ENCODE measurements at places on chromosomes 2 and 18.

GRCh38 chr2:121663434-121663833 is 14.2 kb upstream of the CLASP1 start:
- no peak overlapping the region for H3K4me3 ChIP-seq
- DNase-seq: no peak
- no peaks in the 10 kb centered on the region for H3K27me3 ChIP-seq

GRCh38 chr2:238106698-238107524 is 6.8 kb downstream of the ESPNL start:
- H3K27ac ChIP-seq: no peak overlapping the region
- DNase-seq: peak; percentile 82
- H3K4me3 ChIP-seq: no peak overlapping the region

DNA sequence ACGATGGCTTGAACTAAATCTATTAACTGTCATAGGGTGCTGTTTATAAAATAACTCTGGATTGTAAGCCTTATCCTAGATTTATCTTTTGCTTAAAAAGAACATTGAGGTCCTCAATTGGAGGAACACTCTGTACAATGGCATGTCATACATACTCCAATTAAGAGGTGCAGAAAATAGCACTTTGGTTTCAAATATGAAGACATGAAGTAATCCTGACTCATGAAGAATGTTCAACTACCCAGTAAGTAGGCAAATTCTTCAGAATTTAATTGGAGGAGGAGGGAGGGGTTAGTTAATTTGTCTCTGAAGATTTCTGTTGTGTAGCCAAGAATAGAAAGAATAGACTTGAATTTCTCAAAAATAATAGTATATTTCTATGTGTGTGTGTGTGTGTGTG is 36.1 kb downstream of the DCC start:
- H3K4me3 ChIP-seq: no peak overlapping the region
- no peaks in the 10 kb centered on the region for H3K4me1 ChIP-seq
- DNase-seq: no peak
- no peak overlapping the region for H3K27ac ChIP-seq
- H3K27me3 ChIP-seq: no peaks in the 10 kb centered on the region

- no peak overlapping the region for H3K27ac ChIP-seq
- H3K36me3 ChIP-seq: no peaks in the 10 kb centered on the region
- no peak overlapping the region for H3K4me3 ChIP-seq
- DNase-seq: no peak
These were observed 29.9 kb downstream of the CREG2 start for GRCh38 chr2:101357376-101357775.

DNA sequence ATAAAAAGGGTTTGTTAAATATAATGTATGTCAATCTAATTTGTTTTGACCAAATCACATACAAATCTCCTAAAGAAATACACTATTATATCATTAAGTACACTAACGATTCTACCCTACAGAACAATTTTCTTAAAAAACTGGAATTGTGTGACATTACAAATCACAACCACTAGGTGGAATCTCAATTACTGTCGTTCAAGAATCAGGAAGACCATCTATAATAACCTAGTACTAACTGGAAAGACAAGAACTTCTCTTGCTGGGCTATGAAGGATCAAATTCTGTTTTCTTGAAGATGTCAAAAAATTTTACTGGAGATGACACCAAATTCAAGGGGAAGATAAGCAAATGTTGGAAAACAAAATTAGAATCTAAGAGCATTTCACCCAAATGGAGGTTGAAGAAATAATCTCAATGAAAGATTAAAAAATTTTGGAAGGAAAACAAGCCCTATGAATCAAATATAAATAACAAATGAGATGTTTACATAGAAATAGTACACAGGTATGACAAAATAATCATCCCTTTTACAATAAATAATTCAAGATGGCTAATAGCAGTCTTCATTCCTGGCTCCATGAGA is 110.9 kb downstream of the STK39 start:
- H3K4me3 ChIP-seq: no peak overlapping the region
- no peak overlapping the region for H3K27ac ChIP-seq
- no peaks in the 10 kb centered on the region for H3K36me3 ChIP-seq
- no peaks in the 10 kb centered on the region for H3K27me3 ChIP-seq
- peaks cover 9% of the 10 kb centered on the region for H3K4me1 ChIP-seq

GRCh38 chr2:38218591-38218991 is 142.6 kb upstream of the CYP1B1 start:
- H3K4me1 ChIP-seq: no peaks in the 10 kb centered on the region
- H3K4me3 ChIP-seq: no peak overlapping the region
- no peak overlapping the region for H3K27ac ChIP-seq
- no peak for DNase-seq

GRCh38 chr18:70028084-70028483 is 80.4 kb upstream of the CD226 start:
- no peak for DNase-seq
- no peaks in the 10 kb centered on the region for H3K27me3 ChIP-seq
- H3K27ac ChIP-seq: no peak overlapping the region
- H3K4me1 ChIP-seq: no peaks in the 10 kb centered on the region

DNA sequence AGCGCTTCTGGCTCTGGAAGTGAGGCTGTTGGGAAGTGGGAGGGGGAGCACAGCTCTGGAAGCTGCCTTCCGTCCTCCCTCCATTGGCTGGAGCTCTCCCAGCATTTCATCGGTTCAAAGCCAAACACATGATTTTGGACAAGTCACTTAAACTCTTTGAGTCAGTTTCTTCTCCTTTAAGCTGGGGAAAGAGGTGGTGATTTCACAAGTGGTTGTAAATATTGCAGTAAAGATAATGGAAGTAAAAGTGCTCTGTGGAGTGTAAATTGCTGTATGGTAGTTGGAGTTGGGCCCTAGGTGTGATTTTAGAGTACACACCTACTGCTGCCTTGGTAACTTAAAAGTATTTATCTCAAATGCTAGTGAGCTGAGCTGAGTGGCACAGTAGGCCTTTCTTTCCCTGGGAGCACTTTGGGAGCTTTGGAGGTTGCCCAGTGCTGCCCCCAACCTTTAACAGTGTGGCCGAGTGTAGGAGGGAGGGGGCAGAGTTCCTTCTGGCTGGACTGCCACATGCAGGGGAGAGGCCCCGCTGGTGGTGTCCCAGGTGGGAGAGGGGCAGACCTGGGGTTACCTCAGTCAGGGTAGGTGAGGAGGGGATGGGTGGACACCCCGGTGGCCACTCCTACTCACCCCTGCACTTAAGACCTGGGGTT is 54.7 kb downstream of the ASAP2 start:
- DNase-seq: no peak
- no peaks in the 10 kb centered on the region for H3K36me3 ChIP-seq
- no peaks in the 10 kb centered on the region for H3K27me3 ChIP-seq
- H3K4me1 ChIP-seq: no peaks in the 10 kb centered on the region
- H3K4me3 ChIP-seq: no peak overlapping the region

GRCh38 chr2:65866148-65866547 is 433.7 kb upstream of the SPRED2 start:
- DNase-seq: no peak
- H3K36me3 ChIP-seq: no peaks in the 10 kb centered on the region
- peaks cover 2% of the 10 kb centered on the region for H3K4me1 ChIP-seq
- no peaks in the 10 kb centered on the region for H3K27me3 ChIP-seq
- H3K4me3 ChIP-seq: no peak overlapping the region

DNA sequence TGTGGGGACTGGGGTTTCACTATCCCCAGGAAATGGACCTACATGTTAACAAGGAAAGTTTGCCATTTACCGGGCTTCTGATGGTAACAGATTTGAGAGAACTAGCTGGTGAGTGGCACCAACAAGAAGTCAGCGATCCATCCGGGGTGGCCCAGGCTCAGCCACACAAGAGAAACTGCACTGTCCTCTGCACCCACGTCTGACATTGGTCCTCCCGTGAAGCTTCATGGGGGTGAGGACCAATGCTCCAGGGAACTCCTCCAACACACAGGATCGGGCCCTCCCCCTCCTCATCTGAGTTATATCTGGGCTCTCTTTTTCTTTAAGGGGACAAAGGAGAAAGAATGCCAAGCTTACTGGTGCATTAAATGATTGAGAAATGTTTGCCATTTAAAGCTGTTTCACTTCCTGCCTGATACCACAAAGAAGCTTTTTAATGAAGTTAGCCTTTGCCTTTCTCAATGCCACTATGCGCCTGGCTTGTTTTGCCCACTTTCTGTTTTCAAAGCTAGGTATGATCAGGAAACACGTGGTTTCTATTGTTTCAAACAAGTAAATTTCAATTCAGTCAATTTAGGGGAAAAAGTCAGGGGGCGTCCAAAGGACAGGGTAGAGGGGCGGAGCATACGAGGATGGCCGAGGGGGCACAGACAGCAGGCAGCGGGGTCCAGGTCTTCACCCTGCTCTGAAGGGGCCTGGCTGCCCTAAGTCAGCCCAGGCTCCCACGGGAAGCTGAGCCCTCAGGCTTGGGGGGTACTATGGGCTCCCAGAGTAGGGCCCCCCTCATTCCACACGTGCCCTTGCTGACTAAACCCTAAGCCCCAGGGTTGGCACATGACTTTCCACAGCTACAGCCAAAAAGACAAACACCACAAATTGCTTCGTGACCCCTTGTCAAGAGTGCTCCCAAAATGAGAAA is 204.0 kb upstream of the ID2 start:
- H3K4me3 ChIP-seq: no peak overlapping the region
- no peaks in the 10 kb centered on the region for H3K36me3 ChIP-seq
- H3K4me1 ChIP-seq: no peaks in the 10 kb centered on the region
- H3K27me3 ChIP-seq: no peaks in the 10 kb centered on the region

DNA sequence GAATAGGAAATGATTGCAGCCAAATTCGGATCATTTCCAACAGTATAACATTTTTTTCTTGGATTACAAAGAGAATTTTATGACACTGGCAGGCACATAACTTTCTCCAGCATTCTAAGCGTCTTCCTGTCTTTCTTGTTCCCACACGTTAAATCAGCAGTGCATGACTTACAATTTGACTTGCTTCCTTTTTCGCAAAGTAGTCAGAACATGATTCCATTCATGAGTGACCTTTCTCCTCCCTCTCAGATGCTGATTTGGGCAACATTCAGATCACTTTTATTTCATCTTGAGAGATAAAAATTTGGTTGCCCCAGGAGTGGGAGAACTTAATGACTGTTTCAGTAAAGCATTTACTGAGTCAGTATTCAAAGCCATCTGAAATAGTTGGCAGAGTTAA is 858.7 kb upstream of the ACVR2A start:
- H3K4me1 ChIP-seq: no peaks in the 10 kb centered on the region
- peaks cover 4% of the 10 kb centered on the region for H3K36me3 ChIP-seq
- H3K27ac ChIP-seq: no peak overlapping the region
- H3K27me3 ChIP-seq: no peaks in the 10 kb centered on the region
- no peak overlapping the region for H3K4me3 ChIP-seq

DNA sequence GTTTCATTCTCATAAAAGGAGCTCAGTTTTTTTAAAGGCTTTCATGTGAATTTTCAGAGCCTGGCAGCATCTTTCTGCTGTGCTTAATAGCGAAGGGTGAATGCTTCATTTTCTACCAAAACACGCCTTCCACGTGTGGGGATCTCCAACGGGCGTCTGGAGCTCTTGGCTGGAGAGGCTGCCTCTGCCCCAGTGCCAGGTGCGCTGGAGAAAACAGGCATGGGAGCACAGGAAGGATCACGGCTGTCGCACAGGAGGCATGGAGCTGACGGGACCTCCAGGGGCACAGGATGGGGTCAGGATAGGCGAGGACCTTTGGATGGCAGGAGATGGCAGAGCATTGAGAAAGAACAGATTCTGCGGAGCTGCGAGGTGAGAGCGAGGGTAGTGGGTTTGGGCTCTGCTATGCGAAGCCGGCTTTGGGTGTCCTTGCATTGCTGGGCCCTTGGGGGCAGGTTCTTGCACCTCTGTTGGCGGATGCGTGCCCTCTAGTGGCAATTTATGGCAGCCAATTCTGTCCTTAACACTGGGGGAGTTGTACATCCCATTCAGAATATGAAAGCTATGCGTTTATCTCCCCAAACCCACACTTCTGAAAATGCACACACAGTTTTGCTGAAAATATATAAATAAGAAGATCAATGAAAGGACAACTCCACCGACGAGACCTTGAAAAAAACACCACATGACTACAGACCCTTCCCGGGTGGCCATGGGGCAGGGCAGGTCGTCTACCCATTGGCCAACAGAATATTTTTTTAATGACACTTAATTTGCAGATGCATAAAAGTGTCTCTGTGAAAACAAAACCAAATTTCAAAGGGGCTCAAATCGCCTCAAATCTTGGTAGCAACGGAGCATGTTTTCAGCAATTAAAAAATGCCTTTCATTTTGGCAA is 90.4 kb upstream of the SLC35G4 start:
- H3K27me3 ChIP-seq: no peaks in the 10 kb centered on the region
- peak overlapping the region; percentile 58 for H3K4me3 ChIP-seq
- peak; percentile 86 for DNase-seq
- H3K36me3 ChIP-seq: no peaks in the 10 kb centered on the region
- no peaks in the 10 kb centered on the region for H3K4me1 ChIP-seq
- no peak overlapping the region for H3K27ac ChIP-seq

- H3K27me3 ChIP-seq: peaks cover 68% of the 10 kb centered on the region
- H3K36me3 ChIP-seq: no peaks in the 10 kb centered on the region
- peak overlapping the region; percentile 87 for H3K4me3 ChIP-seq
- peaks cover 5% of the 10 kb centered on the region for H3K4me1 ChIP-seq
- H3K27ac ChIP-seq: no peak overlapping the region
These were observed 1.2 kb downstream of the OTX1 start for GRCh38 chr2:63051795-63052333.

DNA sequence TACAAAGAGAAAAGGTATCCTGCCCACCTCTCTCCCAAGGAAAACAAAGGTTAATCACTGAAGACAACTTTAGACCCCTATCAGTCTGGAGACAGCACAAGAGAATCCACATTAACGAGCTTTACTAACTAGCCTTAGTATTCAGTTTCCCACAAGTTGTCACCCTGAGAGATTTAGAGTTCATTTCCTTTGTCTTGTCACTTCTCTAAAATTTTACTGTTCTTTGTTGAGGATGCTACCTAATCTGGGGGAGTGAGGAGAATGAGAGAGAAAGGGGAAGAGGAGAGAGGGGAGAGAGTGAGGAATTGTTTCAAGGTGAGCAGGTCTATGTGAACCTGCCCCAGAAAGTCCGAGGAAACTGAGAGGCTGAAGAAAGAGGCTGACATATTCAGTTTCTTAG is 28.4 kb downstream of the C2orf76 start:
- no peak overlapping the region for H3K4me3 ChIP-seq
- no peak for DNase-seq
- H3K36me3 ChIP-seq: no peaks in the 10 kb centered on the region

DNA sequence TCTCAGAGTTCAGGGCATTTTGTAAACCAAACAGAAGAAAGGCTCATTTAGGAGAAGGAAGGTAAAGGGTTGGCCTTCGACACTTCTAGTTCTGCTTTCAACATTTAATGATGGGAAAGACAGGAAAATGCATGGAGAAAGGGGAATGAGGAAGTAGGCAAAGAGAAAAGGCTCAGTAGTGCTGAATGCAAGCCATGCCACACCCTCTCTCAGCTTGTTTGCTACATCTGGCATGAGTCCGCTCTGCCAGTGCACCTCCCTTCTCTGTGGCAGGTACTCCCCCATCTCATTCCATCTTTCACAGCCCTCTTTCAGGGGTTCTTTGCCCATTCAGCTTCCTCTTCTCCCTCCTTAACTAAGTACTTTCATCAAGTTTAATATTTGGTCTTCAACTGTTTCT is 120.9 kb upstream of the ITGB6 start:
- no peak overlapping the region for H3K27ac ChIP-seq
- no peaks in the 10 kb centered on the region for H3K36me3 ChIP-seq
- no peak for DNase-seq
- no peak overlapping the region for H3K4me3 ChIP-seq

- no peak overlapping the region for H3K4me3 ChIP-seq
- H3K36me3 ChIP-seq: peaks cover 42% of the 10 kb centered on the region
- DNase-seq: no peak
- H3K27ac ChIP-seq: no peak overlapping the region
- no peaks in the 10 kb centered on the region for H3K4me1 ChIP-seq
- H3K27me3 ChIP-seq: no peaks in the 10 kb centered on the region
These were observed 110.7 kb downstream of the RAB3GAP1 start for GRCh38 chr2:135162786-135163185.

Data from H9 (cell line).